ENCODE measurements at places on chromosomes 7 and 10.

DNA sequence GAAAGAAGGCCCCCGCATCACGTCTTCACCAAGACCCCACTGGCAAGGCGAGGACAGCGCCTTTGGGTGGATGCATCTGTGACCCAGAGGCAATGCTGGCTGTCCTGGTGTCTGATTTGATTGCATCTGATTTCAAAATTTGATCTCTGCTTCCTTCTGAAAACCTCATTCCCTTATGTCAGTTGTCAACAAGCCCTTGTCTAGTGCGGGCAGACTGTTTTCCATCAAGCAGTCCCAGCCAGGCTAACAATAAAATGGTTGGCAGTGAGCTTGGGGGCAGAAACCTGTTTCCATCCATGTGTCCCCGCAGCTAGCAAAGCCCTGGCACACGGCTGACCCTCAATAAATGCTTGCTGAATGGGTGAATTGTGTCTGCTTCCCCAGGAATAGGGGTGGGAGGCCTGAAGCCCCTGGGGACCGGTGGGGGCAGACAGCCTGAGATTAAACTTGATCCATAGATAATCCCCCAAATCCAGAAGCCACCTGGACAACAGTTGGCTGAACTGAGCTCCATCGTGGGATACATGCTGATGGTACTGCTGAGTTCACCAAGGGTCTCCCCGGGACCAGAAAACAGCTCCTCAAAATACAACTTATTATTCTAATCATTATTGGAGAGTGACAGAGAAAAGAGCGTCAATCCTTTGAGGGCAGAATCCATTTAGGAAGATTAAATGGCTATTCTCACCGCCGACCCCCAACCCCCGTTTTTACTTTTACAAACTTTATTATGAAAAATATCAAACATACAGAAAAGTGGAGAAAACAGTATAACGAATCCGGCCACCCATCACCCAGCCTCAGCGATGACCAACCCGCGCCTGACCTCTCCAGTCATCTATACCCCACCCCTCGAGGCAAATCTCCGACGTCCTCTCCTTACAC lies 912 bp upstream of the DUSP5 start:
- DNase-seq: peak; percentile 89

GRCh38 chr10:99467236-99467999 lies 37.0 kb upstream of the GOT1 start:
- DNase-seq: peak; percentile 19

DNA sequence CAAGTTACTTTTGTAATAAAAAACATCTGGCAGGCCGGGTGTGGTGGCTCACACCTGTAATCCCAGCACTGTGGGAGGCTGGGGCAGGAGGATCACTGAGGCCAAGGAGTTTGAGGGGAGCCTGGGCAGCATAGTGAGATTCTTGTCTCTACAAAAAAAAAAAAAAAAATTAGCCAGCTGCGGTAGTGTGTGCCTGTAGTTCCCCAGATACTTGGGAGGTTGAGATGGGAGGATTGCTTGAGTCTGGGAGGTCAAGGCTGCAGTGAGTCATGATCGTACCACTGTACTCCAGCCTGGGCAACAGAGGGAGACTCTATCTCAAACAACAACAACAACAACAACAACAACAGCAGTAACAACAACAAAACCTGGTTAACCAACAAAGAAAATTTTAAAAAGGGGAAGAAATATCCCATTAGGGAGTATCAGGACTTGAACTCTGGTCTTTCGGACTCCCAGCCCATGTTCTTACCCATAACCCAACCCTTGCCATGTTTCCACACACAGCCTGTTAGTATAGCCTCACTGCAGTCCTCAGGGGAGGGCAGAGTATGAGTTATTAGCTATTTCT lies 17.2 kb downstream of the PALD1 start:
- DNase-seq: no peak

- peak; percentile 42 for DNase-seq
Observed at GRCh38 chr7:139960157-139960556, 102.6 kb downstream of the PARP12 start.

- peak; percentile 60 for DNase-seq
Observed at GRCh38 chr10:58220769-58221451, 46.8 kb downstream of the IPMK start.

DNA sequence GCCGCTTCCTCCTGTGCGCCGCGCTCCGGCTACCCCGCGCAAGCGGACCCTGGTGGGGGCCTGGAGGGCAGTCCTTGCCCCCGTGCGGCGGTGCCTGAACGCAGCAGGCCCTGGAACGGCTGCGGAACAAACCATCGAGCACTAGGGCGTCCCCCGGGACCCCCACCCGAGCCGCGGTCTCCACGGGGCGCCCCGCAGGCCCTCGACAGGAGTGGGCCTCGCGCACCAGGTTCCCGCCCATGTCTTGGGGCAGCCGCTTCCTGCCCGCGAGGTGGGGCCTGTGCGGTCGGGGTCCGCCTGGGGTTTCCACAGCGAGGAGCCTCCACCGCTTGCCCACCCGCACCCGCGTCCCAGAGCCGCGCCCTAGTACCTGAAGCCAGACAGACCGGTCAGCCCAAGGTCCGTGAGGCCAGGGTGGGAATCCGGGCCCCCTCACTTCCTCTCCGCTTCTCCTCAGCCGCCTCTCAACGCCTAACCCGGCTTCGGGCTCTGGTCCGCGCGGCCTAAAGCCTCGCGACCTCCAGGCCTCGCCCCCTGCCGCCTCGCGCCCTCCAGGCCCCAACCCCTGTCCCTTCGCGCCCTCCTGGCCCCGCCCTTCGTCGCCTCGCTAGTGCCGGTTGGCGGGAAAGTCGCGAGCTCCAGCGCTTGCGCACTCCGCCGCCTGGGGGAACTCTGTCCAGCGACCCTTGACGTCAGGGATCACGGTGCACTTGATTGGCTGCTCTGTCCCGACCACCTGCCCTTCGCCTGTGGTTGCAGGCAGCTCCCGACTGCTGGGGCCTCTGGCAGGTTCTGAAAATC lies 7.0 kb upstream of the GBX1 start:
- DNase-seq: no peak

DNA sequence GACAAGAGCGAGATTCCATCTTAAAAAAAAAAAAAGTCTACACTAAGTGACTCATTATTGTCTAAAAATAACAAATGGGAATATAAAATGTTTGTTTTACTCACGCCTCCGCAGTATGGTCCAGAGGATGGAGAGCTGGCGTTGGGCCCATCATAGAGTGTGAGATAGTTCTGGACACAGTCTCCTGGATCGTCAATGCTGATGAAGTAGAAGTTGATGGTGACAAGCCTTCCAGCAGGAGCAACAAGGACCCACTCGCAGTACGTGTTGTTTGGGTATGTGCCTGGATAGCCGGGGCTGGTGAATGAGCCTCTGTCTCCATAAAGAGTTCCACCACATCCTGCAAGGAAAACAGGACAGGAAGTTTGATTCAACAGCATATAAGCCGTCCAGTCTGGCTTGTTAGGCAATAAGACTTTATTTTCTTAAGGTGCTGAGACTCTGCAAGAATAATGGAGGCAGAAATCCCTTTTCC lies 11.5 kb upstream of the RSU1 start:
- peak; percentile 86 for DNase-seq

- DNase-seq: peak; percentile 36
Observed at GRCh38 chr10:119270762-119271366, 63.5 kb downstream of the GRK5 start.

DNA sequence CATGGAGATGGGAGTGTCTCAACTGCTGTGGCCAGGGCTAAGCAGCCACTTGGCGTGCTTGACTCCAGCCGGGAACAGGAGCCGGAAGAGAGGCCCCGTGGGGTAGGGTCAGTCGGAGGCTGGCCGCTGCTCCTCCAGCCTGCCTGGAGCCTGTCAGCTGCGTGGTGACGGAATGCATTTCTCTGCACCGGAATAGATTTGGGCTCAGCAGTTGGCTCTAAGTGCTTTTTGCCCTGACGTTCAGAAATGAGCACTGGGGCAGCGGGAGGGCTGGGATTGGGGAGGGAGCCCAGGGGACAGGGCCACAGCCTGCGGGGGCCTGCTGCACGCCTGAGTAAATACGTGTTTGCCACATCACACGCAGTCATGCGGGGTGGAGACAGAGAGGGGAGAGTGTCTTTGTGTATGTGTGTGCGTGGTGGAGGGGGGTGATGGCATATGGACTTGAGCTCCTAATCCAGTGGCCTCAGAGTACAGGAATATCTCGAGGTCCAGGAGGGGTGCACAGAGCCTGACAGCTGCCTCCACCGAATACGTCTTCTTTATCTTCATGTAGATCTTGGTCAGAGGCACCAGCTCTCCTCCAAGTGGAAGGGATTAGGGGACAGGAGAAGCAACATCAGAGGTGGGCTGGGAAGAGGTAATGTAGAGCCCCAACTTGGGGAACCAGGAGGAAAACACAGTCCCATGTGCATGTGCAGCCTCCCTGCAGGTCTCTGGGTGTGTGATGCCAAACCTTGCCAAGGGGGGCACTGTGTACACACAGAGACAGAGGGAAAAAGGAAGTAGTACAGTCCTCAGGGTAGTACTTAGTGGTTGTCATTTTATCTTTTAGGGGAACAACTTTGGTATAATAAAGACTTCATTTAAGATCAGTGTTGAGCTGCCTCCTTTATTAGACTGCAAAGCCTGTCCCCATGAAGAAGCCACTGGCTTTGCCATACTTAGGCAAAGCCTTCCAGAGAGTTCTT lies 151.4 kb downstream of the CDH23 start:
- DNase-seq: peak; percentile 39

GRCh38 chr7:92461027-92462003 lies 14.0 kb downstream of the GATAD1 start:
- peak; percentile 60 for DNase-seq

GRCh38 chr7:119572541-119572940 lies 700.4 kb upstream of the KCND2 start:
- no peak for DNase-seq

- no peak for DNase-seq
Observed at GRCh38 chr7:101420436-101420835, 57.8 kb downstream of the COL26A1 start.

GRCh38 chr10:131773370-131774343 lies 127.2 kb upstream of the PPP2R2D start:
- DNase-seq: no peak

DNA sequence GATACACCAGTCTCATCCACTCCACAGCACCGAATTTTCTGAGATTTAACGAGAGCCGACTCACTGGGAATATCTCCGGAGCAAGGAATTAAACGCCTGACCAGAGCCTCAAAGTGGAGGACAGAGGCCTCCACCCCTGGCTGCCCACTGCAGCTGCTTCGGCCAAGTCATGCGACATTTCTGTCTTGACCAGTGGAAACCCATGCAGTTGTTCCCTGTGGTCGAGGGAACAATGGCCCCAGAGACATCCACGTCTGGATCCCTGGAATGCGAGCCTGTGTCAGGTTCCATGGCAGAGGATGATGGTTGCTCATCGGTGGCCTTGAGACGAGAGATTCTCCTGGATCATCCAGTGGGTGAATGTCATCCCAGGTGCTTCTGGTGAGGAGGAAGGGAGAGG lies 65.7 kb upstream of the INSIG1 start:
- DNase-seq: no peak

DNA sequence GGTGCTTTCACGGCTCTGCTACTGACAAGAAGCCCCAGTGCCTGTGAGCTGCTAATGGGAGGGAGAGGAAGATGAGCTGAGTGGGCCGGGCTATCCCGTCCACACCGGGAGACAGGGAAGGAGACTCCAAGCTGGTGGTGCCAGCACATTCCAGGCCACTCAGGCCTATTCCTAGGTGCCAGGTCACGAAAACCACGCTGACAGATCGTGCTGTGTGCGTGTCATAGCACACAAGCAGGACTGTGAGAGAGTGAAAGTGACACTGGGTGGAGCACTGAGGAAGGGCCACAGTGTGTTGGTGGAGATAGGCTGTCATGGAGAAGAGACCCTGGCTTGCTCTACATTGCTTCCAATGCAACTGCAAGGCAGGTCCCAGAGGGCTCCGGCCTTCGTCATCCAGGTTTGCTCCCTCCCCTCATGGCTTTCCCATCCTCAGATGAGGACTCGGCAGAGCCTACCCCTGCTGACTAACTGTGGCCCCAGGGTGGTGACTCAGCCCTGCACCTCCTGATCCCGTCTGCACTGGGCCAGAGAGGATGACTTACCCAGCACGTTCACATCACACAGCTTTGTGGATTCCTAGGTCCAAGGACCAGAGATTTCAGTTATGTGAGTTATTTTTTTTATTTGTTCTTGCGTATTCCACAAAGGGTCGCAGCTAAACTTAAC lies 167.3 kb downstream of the EGFR start:
- DNase-seq: peak; percentile 99

GRCh38 chr10:125231116-125231812 lies 70.9 kb upstream of the CTBP2 start:
- DNase-seq: peak; percentile 98

DNA sequence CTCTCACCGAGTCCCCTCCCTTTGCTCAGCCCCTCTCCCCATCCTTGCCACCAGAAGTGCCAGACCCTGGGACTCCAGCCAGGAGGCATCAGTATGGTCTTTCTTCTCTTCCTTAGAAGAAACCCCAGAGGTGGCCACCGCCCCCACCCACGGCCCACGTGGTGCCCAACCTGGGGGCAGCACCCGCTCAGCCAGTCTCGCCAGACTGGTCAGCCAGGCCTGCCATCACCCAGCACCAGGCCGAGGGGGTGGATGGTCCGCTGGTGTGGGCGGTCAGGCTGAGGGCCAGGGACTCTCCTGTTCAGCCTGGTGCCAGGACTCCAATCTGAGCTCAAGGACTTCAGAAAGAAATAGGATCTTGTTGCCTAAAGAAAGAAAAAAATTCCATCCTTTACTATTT lies 5.8 kb upstream of the CLDN4 start:
- no peak for DNase-seq

- no peak for DNase-seq
Observed at GRCh38 chr7:47217086-47217485, 364.8 kb downstream of the TNS3 start.

GRCh38 chr7:152597507-152597906 lies 78.4 kb downstream of the XRCC2 start:
- no peak for DNase-seq
